A549 treated with GW870086 at 1 μM for 4 hours (cell line): ENCODE measurements at places on chromosomes 5 and 9. TPM values are rescaled to one million over a fixed set of nuclear protein-coding genes. Genes with fewer than 3 reads are reported as not detected.

Gene PPP3R2
- not detected in 5 replicates for total RNA-seq

Gene DNAJC25
- total RNA-seq, result 9.9 to 10.9 TPM (median 10.6 TPM) in 5 replicates

Gene PCDHA11
- total RNA-seq, result 0.06 to 0.96 TPM (median 0.11 TPM) in 5 replicates

Gene PCDHGB1
- total RNA-seq, result 1.6 to 2.1 TPM (median 1.9 TPM) in 5 replicates

Gene HDHD3
- total RNA-seq, result 19.3 to 25.9 TPM (median 23.8 TPM) in 5 replicates

Gene FOXD4L6
- 0.06 TPM in 1 of 5 replicates, not detected in the others for total RNA-seq

Gene CDO1
- not detected in 5 replicates for total RNA-seq

Gene ACOT12
- total RNA-seq, result 0.07 to 0.08 TPM in 2 of 5 replicates, not detected in the others

Gene PALM2AKAP2
- total RNA-seq, result 0.09 to 0.68 TPM (median 0.14 TPM) in 5 replicates

Gene CDH9
- not detected in 5 replicates for total RNA-seq

Gene PPP2R2B
- total RNA-seq, result 0.06 to 0.23 TPM (median 0.14 TPM) in 4 of 5 replicates, not detected in the other

Gene RAD23B
- 87.1 to 114 TPM (median 106 TPM) in 5 replicates for total RNA-seq

Gene SPATA31C1
- not detected in 5 replicates for total RNA-seq

Gene CKMT2
- total RNA-seq, result not detected in 5 replicates

Gene SLC25A2
- not detected in 5 replicates for total RNA-seq

Gene FBP1
- not detected in 5 replicates for total RNA-seq

Gene ZCCHC7
- 8.1 to 13.3 TPM (median 12.1 TPM) in 5 replicates for total RNA-seq

Gene SLC36A2
- total RNA-seq, result not detected in 5 replicates

Gene SPINK7
- total RNA-seq, result not detected in 5 replicates

Gene DAB2IP
- 11.1 to 14.8 TPM (median 11.7 TPM) in 5 replicates for total RNA-seq

Gene UGCG
- 17.1 to 22.7 TPM (median 19.3 TPM) in 5 replicates for total RNA-seq

Gene THBS4
- total RNA-seq, result 0.28 TPM in 1 of 5 replicates, not detected in the others

Gene PRUNE2
- 0.06 to 0.23 TPM (median 0.13 TPM) in 4 of 5 replicates, not detected in the other for total RNA-seq

Gene LAMC3
- 1.5 to 3.2 TPM (median 2.1 TPM) in 5 replicates for total RNA-seq

Gene FIBCD1
- 11.5 to 18.2 TPM (median 15.7 TPM) in 5 replicates for total RNA-seq

Gene FCN2
- not detected in 5 replicates for total RNA-seq

Gene ADAMTSL1
- total RNA-seq, result 0.07 to 0.10 TPM (median 0.08 TPM) in 3 of 5 replicates, not detected in the others

Gene SLCO4C1
- total RNA-seq, result not detected in 5 replicates

Gene LOX
- total RNA-seq, result 0.93 to 2.5 TPM (median 1.4 TPM) in 5 replicates

Gene STRBP
- total RNA-seq, result 11.0 to 16.9 TPM (median 14.2 TPM) in 5 replicates

Gene OR1J2
- not detected in 5 replicates for total RNA-seq

Gene UBLCP1
- total RNA-seq, result 30.3 to 38.3 TPM (median 36.9 TPM) in 5 replicates

Gene ITK
- total RNA-seq, result 0.03 to 0.41 TPM (median 0.08 TPM) in 5 replicates

Gene BTNL3
- not detected in 5 replicates for total RNA-seq

Gene INSL6
- total RNA-seq, result not detected in 5 replicates

Gene EIF4E1B
- total RNA-seq, result not detected in 5 replicates

Gene AFAP1L1
- total RNA-seq, result 7.8 to 9.5 TPM (median 9.1 TPM) in 5 replicates

Gene LRRC70
- total RNA-seq, result 0.07 to 0.32 TPM (median 0.16 TPM) in 5 replicates

Gene GMCL2
- total RNA-seq, result not detected in 5 replicates

Gene HSPB3
- total RNA-seq, result 0.26 to 0.48 TPM (median 0.41 TPM) in 3 of 5 replicates, not detected in the others

Gene TTLL11
- total RNA-seq, result 3.7 to 4.9 TPM (median 3.9 TPM) in 5 replicates

Gene SRA1
- 35.0 to 47.4 TPM (median 44.6 TPM) in 5 replicates for total RNA-seq

Gene PLAC8L1
- total RNA-seq, result 0.26 TPM in 1 of 5 replicates, not detected in the others

Gene C9orf153
- 0.08 to 0.65 TPM (median 0.17 TPM) in 3 of 5 replicates, not detected in the others for total RNA-seq

Gene SPATA31A7
- total RNA-seq, result not detected in 5 replicates

Gene TRPM3
- total RNA-seq, result not detected in 5 replicates

Gene RASGEF1C
- 0.09 to 0.16 TPM (median 0.10 TPM) in 4 of 5 replicates, not detected in the other for total RNA-seq
